IPS DF 19.7 (cell line): ENCODE measurements at places on chromosomes 2 and 18.

GRCh38 chr18:23924813-23925212, 89.7 kb upstream of the TTC39C start:
- DNase-seq = no peak

DNA sequence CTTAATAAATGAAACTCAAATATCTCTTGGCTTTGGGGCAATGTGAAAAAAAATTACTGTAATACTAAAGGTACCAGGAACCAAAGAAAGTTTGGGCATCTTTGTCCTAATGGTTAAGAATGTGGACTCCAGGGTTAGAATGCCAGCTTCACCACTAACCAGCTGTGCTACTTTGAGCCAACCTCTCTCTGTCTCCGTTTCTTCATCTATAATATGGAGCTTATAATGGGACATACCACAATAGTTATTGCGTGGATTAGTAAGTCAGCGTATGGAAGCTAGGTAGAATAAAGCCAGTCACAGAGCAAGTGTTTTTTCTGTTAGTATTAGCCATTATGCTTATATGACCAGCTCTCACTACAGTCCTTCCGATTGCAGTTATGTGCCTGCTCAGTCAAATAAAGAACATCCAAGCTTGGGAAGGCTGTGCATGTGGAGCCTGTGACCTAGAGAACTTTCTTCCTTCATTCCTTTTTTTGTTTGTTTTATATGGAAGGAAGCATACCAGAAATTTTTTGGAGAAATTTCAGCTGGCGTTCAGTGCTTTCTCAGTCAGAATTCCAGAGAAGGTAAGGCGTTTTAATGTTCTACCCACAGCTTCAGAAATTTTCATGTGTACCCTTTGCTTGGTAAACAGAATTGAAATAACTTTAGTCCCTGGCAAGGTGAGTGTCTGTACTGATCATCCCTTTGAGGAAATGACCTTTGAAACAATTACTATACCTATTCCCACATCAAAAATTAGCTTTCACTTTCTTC, 114.0 kb upstream of the RND3 start:
- DNase-seq = no peak

- DNase-seq = no peak
These were observed 58.7 kb downstream of the C18orf54 start for GRCh38 chr18:54416436-54416835.

- no peak for DNase-seq
These were observed 1438.7 kb upstream of the ZEB2 start for GRCh38 chr2:145958611-145959010.
